ENCODE measurements at places on chromosomes 7 and 10.

GRCh38 chr10:34768261-34768971 is 46.7 kb downstream of the PARD3 start:
- DNase-seq = peak; percentile 32

- no peak for DNase-seq
Observed at GRCh38 chr7:75850235-75850634, 28.6 kb upstream of the RHBDD2 start.

- no peak for DNase-seq
Observed at GRCh38 chr10:28862219-28862618, 184.9 kb downstream of the BAMBI start.

- DNase-seq = no peak
Observed at GRCh38 chr7:137965942-137966640, 35.8 kb downstream of the CREB3L2 start.

DNA sequence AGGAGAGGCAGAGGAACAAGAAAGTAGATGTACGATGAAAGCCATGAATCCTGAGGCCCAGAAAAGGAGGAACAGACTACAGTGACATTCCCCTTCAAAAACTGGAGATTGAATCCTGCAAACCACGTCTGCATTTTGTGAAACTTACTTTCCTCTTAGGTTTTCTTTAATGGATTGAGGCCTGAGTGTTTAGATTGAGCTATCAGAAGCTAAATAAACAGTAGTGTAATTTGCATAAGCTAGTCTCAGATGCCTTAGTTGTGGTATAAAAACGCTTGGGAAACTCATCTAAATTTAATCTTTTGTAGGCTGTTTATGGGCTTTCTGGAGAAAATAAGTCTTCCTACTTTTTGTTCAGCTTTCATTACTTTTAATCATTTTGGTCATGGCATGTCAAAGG is 94.8 kb upstream of the HDAC9 start:
- DNase-seq = no peak

- no peak for DNase-seq
Observed at GRCh38 chr10:26715137-26715487, 17.6 kb downstream of the PDSS1 start.

- DNase-seq = no peak
Observed at GRCh38 chr10:48938281-48938680, 1.4 kb downstream of the LRRC18 start.
